NCI-H1436 treated with DMSO at 0.1 percent for 48 hours (cell line): ENCODE measurements at places on chromosomes 3 and 15.

GRCh38 chr3:186538779-186539178 is 5.4 kb downstream of the CRYGS start:
- DNase-seq: no peak

DNA sequence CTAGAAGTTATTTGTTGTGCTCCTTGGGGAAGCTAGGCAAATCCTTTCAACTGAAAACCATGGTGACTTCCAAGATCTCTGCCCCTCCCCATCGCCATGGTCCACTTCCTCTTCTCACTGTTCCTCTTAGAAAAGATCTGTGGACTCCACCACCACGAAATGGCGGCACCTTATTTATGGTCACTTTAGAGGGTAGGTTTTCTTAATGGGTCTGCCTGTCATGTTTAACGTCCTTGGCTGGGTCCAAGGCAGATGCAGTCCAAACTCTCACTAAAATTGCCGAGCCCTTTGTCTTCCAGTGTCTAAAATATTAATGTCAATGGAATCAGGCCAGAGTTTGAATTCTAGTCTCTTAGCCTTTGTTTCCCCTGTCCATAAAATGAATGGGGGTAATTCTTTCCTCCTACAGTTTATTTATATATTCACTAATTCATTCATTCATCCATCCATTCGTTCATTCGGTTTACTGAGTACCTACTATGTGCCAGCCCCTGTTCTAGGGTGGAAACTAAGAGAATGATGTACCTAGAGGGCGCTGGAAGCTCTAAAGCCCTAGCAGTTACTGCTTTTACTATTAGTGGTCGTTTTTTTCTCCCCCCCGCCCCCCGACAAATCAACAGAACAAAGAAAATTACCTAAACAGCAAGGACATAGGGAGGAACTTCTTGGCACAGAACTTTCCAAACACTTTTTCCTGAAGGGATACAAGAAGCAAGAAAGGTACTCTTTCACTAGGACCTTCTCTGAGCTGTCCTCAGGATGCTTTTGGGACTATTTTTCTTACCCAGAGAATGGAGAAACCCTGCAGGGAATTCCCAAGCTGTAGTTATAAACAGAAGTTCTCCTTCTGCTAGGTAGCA is 657 bp downstream of the PATL2 start:
- no peak for DNase-seq

GRCh38 chr3:133210656-133211055 is 172.5 kb downstream of the TMEM108 start:
- no peak for DNase-seq

DNA sequence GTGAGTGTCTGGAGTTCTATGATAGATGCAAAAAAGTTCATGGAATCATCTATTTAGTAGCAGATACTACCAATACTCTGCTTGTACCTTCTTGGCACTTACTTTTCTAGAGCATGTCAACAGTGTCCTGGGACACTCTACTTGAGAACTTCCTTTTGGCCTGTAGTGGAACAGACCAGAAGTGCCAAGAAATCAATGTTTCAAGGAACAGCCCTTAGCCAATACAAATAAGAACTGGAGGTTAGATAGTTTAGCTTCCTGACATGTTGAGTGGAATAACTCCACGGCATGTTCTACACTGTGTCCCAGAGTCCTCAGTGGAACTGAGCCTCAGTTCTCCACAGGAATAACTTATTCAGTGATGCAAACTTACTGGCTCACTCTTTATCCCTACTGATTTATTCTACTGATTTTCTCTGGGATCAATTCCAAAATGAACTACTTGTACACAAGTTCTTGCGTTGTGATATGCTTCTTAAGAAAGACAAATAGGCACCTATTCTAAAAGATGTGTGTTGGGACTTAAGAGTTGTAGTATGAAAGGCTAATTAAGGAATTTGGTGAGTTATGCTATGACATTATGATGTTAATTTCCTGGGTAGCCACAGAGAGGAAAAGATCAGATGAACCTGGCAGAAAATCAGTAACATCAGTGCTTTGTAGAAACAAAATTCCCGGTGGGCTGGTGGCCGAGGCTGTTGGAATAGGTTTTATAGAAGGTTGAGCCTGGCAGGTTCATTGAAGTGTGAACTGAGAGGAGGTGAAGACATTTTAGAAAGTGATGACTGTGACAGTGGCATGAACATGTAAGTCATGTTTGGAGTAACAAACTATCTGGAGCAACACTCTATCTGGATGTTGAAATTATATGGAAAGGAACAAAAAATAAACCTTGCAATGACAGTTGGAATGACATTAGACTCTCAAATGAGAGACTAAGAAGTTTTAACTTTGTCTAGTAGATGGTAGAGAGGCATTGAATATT is 101.8 kb upstream of the RBMS3 start:
- DNase-seq: no peak

DNA sequence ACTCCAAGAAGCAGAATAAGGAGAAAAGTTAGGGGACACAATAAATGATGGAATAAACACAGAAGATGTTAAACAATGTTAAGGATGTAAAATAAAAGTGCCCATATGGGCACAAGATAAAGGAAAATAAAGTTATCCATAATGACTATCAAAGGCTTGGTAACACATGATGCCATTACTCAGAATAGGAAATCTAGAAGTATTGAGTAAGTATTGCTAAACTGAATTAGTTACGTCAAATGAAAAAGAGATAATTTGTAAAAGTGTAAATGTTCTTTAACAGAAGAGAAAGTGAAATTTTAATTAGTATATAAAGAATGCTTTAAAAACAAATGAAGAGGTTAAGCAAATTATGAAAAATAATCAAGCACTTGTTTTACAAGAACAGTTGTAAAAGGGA is 6.7 kb downstream of the COPS2 start:
- no peak for DNase-seq

DNA sequence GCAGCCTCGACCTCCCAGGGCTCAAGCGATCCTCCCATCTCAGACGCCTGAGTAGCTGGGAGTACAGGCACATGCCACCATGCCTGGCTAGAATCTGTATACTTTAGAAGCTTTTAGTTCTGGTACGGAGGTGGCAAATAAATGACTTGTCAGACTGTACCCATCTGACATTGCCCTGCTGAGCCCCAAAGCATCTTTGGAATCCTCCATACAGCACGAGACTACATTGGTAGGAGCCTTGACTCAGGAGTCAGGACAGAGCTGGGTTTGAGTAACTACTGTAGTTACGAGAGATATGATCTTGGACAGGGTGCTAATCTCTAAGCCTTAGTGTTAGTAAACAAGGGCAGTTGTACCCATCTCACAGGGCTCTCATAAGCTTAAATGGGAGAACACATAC is 67.8 kb upstream of the NPHP3 start:
- no peak for DNase-seq

- no peak for DNase-seq
Observed at GRCh38 chr3:58621086-58621830, 44.1 kb upstream of the FAM107A start.

DNA sequence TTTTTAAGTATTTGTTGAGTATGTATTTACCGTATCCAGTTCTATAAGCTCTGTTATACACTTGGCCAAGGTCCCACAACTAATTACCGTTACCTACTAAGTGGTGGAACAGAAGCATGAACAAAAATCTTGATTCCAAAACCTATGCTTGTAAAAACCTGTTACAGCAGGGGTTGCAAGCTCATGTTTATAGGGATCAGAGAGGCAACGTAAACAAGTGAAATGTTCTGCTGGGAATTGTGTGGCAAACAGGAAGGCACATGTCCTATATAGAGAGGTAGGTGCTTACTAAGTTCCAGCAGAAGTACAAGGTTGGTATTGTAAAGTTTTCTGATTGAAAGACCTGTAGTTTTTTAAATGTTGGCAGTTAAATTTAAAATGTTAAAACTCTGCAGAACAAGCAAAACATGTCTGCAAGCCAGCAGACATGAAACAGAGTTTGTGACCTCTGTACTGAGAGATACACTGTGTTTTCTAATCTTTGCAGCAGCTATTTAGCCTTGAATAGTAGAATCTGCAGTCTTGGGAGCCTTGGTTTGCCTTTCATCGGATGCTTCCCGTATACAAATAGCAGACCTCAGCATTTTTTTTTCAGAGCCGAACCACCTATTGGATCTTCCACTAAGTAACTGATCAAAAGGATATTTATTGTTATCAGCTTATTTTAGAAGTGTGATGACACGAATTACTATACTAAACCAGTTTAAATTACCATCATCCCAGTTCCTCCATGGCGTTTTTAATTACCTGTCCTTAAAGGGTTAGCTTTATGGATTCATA is 11.4 kb downstream of the IREB2 start:
- DNase-seq: no peak

DNA sequence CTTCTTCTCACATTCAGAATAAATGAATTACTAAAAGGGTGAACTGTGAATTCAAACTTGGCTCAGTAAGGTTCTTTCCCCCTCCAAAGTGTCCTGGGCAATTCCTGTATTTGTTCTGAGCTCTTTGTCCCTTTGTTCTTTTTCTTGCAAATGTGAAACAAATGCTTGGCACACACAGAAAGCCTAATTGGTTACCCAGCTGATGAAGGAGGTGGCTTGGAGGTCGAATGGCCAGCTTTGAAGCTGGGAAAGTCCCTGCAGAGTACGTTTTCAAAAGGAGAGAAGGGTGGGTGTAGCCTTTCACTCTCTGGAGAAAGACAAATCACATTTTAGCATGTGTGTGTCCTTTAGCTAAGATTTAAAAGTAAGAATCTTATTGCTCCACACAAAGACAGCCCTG is 154.4 kb downstream of the PEX5L start:
- DNase-seq: no peak

DNA sequence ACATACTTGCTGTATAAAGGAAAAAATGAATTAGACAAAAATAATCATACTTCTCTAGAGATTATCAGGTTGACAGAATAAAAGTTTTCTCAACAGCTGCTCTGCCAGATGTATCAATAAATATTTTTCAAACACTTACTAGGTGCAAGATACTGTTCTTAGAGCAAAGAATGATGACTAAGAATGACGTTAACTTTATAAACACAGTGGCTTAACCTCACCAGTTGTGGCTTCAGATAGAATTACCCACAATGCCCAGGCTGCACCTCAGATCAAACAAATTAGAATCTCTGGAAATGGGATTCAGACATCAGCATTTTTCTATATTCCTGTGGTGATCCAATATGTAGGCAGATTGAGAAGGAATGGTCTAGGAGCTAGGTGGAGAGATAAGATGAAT is 422.4 kb upstream of the ATP11B start:
- no peak for DNase-seq

DNA sequence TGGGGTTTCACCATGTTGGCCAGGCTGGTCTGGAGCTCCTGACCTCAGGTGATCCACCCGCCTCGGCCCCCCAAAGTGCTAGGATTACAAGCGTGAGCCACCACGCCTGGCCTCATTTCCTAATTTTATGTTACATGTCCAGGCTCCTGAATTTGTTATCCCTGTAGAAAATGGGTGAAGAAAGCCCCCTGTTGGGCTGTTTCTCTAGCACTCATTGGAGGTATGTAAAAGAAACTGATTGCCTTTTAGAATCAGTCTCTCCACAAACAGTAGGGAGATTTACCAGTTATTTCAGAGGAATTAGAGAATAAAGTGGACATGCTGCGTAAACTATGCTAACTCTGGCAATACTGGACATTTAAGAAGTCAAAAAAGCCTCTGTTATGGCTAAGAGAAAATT is 364.1 kb upstream of the TBL1XR1 start:
- DNase-seq: no peak

DNA sequence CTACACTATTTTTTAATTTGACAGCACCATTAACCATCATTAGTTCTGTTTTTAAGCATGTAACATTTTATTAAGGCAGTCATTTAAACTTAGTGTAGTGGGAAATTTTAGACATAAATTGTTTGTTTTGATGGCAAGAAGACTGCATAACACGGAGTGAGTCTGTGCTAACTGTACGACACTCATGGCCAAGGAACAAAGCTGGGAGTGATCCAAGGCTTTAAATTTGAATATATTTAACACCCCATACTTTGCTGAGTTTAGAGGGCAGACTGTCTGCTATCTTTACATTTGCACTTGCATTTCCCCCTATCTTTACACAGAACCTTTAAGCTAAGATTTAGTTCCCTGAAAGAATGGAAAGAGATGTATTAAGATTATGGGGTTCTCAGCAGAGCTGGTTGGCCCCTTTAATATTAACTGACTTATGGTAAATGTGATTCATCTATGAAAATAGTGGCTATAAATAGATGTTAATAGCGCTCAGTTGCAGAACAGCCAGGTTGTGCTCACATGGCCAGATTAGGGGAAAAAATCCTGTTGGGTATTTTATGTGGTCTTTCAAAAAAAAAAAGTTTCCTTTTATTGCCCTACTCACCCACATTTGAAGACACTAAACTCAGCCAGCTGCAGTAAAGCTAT is 120.7 kb downstream of the CMSS1 start:
- DNase-seq: no peak

DNA sequence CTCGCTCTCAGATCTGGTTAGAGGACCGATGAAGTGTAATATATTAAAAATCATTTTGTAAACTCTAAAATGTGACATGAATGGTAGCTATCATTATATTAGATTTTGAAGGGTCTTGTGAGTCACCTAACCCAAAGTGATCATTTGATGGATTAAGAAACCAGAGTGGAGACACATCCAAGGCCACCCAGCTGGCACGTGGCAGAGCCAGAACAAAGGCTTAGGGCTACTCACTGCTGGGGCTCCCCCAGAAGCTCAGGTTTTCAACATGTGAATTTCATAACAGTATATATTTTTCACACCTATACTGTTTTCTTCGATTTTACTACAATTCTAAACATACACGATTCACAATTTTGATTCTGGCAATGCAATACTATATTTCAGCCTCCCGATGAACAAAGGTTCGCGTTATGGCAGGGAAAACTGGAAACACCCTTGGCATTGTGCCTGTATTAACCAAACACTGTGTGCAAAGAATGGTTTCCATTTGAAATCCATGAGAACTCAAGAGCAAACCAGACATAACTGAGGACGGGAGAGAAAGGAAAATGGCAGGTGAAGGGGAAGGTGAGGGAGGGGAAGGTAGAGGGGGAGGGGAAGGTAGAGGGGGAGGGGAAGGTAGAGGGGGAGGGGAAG is 88.9 kb downstream of the ADAMTS17 start:
- no peak for DNase-seq

GRCh38 chr15:84598993-84599392 is 1.8 kb upstream of the ZSCAN2 start:
- DNase-seq: peak; percentile 2

DNA sequence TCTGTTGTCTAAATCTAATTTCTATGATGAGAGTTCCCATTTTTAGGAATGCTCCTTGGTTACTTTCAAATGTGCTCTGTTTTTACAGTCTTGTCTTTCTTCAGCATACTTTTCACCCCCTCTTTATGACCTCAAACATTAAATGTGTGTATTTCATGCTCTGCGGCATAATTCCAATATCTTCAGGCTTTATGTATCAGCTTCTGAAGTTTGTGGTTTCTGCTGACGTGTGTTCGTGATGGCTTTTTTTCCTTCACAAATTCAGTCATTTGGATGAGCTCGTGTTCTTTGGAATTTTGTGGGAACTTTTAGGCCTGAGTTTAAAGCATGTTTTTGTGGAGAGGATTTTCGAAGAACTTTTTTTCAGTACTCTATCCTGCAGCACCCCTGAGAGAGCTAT is 97.7 kb upstream of the CHRNA7 start:
- DNase-seq: no peak

- DNase-seq: no peak
Observed at GRCh38 chr3:8201886-8202285, 299.7 kb upstream of the LMCD1 start.
